ENCODE measurements at places on chromosomes 7 and 10. TPM values are rescaled to one million over a fixed set of nuclear protein-coding genes. Genes with fewer than 3 reads are reported as not detected.
A peak's percentile ranks its signal among the peaks of the same experiment; 100 is the strongest.

MORN4 gene
- total RNA-seq: 8.7 TPM

IDI2 gene
- not detected for total RNA-seq

TUBB8 gene
- not detected for total RNA-seq

SEMA4G gene
- 9.2 TPM for total RNA-seq

CYP3A7 gene
- not detected for total RNA-seq

DNA sequence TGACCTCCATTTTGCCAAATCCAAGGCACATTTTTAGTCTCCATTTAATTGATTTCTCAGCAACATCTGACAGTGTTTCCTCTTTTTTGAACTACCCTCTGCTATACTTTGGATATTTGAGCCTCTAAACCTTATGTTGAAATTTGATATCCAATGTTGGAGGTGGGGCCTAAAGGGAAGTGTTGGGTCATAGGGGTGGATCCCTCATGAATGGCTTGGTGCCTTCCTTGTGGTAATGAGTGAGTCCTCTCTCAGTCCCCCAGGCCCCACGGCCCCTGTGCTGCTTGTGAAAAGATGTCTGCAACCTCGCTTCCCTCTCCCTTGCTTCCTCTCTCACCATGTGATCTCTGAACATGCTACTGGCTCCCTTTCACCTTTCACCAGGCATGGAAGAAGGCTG, 96.8 kb upstream of the DGKB start:
- DNase-seq: no peak

DNA sequence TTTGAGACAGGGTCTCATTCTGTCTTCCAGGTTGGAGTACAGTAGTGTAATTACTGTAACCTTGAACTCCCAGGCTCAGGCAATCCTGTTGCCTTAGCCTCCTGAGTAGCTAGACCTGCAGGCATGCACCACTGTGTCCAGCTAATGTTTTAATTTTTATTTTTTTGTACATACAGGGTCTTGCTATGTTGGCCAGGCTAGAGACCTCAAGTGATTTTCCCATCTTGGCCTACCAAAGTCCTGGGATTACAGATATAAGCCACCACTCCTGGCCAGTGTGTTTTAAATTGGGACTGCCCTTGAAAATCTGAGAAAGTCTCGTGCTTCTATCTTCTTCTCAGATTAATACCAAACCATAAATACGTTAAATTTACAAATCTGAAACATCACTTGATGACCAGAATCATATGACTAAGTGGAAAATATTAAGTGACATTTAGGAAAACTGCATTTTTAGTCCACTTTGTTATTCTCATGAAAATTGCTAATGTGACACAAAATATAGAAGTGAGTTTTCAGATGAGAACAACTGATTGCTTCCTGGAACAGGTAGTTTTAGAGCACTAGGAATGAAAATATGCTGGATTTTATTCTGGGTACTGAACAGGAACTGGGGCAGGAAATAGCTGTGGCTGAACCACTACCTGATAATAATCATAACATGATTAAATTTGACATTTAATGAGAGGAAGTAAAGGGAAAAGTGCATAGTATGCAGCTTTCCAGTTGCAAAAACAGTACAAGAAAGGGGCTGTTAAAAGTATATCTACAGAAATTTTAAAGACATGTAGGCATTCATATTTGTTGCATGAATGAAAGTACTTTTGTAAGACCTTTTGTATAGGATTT, 4.2 kb downstream of the PHTF2 start:
- no peak for DNase-seq

GRCh38 chr7:12771378-12771877, 84.0 kb downstream of the ARL4A start:
- DNase-seq: peak; percentile 17

SFTPA1 gene
- 0.65 TPM for total RNA-seq

- DNase-seq: no peak
These were observed 14.1 kb downstream of the CHN2 start for GRCh38 chr7:29208410-29209250.

DNA sequence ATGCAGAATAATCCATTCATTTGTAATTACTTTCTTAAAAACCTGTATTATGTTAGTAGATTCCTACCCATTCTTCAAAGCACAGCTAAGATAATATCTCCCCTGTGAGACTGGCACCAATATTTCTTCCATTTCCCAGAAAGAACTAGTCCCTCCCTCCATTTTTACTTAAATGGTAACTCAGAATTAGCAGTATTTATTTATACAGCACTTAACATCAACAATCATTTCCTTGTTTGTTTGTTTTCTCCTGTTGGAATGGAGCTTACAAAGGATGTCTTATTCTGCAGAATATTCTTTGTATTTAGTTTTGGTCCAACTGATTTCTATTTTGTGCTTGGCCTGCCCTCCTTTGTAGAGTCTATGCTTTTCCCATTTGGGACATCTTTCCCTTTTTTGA, 32.1 kb upstream of the PTPN12 start:
- no peak for DNase-seq

VENTX gene
- total RNA-seq: 0.23 TPM

- DNase-seq: no peak
These were observed 52.0 kb downstream of the NSUN6 start for GRCh38 chr10:18599392-18599791.

DNA sequence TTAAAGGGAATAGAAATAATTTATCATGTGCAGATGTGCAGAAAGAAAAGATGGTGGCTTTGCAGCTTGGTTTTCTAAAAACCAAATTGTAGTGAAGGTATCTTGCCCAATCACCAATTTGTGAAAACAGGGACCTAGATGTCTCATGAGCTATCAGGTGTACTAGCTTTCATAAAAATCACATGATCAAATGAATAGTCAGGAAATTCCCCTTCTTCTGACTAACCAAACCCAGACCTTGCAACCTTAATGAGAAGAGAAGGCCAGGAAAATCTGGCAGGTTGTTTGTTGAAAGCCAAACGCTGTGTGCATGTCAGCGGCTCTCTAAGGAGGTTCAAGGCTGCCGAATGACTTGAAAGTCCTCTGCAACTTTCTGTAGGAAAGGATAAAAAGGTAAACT, 304.4 kb upstream of the NRP1 start:
- no peak for DNase-seq

LIPF gene
- total RNA-seq: not detected

DNA sequence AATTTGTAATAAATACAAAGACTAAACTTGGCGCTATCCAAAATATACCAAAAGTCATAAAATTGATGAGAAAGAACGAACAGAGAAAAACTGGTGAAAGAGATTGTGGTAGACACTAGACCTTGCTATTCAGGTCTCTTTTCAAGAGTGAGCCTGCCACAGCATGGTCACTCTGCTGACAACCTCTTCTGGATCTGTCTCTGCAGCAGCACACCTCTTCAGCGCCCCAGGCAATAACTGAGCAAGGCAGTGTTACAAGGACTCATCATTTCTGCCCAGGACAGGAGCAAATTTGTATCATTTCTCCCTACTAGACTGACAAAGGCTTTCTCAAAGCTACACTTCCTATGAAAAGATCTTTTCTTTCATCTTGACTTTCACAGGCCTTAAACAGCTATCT, 976.0 kb downstream of the DNAJB9 start:
- DNase-seq: no peak

DNA sequence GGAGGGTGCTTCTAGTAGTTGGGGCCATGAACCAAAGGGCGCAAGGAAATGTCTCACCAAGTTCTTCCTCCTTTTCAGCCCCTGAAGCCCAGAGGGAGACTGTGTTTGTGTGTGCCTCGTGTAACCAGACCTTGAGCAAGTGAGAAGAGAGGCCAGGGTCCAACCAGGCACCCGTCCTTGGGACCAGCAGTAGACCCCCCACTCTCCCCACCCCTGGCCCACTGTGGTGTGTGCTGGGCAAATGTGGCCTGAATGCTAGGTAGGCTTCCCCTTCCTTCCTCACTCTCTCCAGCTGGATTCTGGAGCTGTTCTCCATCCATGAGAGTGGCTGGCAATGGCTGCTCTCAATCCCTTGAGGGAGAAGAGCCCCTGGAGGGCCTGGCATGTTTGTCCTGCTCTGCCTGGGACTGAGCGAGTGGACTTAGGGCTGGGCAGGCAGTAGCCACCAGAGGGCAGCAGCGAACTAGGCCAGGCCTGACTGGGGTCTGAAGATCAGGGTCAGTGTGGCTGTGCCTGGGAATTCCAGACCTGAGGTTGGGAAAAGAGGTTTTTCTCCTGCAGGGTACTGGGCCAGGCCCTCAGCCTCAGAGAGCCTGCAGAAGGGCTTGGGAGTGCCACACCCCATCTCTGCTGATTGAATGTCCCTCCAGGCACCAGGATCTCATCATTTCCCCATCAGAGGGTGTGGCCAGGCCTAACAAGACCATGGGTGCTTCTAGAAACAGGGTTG, 12.5 kb downstream of the SFRP5 start:
- DNase-seq: peak; percentile 51

NKX2-3 gene
- not detected for total RNA-seq
